ENCODE measurements at places on chromosomes 11 and 22. TPM values are rescaled to one million over a fixed set of nuclear protein-coding genes. Genes with fewer than 3 reads are reported as not detected.

The DEPDC7 gene
- 3.1 TPM for total RNA-seq

- no peak for DNase-seq
Observed at GRCh38 chr11:102770191-102770590, 10.2 kb downstream of the MMP10 start.

DNA sequence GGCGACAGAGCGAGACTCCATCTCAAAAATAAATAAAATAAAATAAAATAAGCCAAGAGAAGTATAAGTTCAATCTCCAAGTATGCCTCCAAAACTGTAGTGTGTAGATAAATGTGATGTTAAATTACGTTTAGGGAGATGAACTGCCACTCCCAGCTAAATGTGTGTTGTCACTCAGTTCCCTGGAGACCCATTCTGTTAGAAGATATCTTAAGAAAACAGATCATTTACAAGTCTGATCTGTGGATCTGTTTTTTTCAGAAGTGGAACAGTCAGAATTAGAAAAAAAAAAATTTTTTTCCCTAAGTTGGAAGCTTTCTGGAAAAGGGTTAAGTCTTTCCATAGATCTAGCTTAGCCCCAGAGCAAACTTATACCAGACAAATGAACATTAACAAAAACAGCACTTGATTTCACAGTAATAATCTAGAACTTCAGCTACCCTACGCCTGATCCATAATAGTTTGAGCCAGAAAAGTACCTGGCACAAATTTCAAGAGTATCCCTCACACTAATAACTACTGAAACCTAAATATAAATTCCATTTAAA is 18.2 kb downstream of the CELF1 start:
- no peak for DNase-seq

DNA sequence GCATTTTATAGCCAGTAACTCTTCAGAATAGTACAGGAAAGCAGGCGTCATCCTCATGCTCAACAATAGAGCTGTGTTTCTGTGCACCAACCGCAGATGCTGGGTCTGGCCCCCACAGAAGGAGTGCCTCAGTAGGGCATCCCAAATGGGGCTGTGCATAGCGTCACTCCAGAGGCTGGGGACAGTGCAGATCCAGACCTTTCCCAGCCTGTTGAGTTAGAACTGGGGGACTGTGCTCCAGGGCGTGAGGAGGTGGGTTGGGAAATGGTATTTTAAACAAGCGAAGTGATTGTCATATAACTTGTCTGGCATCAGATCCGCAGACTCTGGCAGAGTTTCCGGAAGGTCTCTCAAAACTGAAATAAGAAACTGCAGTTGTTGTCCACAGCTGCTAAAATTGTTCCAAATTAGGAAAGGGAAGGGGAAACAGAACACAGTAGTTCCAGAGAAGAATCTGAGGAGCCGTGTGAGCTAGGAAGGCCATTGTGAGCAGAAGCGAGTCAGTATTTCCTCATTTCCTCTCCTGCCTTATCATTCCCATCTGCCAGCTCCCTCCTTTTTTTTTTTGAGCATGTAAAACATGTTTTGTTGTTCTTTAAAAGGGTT is 52.2 kb downstream of the JAM3 start:
- peak; percentile 38 for DNase-seq
